C1 segment of cervical spinal cord (tissue), 14 donors: ENCODE measurements at places on chromosomes 4 and X.

GRCh38 chr4:109846395-109847098 lies 1.4 kb upstream of the LRIT3 start:
- no peak for DNase-seq

- DNase-seq = no peak
Measured at GRCh38 chrX:153226344-153227185, 47.5 kb downstream of the MAGEA1 start.

DNA sequence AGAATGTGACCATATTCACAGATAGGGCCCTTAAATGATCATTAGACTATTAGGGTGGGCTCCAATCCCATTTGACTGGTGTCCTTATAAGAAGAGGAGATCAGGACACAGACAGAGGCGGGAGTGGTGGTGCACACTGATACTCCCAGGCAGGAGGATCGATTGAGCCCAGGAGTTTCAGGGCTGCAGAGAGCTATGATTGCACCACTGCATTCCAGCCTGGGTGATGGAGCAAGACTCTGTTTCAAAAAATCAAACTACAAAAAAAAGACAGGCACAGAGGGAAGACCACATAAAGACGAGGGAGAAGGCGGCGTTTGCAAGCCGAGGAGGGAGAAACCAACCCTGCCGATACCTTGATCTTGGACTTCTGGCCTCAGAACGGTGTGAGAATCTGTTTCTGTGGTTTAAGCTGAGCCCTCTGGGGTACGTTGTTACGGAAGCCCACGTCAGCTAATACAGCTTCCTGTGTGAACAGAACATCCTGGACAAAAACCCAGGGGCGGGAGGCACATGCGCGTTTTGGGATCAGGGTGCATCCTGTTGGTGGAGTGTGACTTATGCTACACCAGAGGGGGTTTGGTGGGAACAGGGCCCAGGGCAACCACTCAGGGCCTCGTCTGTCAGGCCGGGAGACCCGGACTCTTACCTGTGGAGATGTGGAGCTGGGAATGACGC lies 211.8 kb upstream of the PSAPL1 start:
- DNase-seq = no peak

DNA sequence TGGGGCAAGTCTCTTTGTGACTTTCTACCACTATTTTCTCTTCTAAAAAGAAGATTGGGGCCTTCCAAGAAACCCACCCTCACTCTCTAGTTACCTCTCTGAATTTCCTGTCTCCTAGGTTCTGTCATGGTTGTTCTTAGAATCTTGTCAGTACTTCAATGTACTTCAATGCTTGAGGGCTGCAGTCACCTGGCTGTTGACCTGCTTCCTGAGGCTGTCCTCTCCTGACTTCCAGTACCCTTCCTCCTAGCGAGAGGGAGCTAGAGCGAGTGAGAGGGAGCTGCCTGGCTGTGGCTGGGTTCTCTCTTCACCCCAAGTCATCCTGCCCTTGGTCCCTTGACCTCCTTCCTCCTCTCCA lies 17.7 kb downstream of the CD99L2 start:
- DNase-seq = no peak

DNA sequence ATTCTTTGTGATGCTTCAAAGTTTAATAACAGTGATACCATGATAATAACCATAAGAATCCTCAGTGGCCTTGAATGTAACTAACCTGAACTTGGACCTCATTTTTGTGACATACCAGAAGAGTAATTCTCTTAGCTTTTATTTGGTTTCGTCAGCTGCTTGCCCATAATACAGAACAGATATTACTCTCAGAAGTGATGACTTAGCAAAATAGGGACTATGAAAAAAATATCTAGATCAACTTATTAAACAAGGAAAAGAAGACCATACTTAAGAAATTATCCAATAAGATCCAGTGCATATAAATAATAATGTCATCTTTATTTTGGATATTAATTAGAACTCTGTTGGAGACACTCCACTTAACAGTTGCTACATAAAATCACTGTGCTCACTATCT lies 236.9 kb upstream of the GPC4 start:
- no peak for DNase-seq

- DNase-seq = no peak
Measured at GRCh38 chr4:156336511-156336910, 382.8 kb upstream of the CTSO start.
